ENCODE measurements at places on chromosomes 7 and 10.

DNA sequence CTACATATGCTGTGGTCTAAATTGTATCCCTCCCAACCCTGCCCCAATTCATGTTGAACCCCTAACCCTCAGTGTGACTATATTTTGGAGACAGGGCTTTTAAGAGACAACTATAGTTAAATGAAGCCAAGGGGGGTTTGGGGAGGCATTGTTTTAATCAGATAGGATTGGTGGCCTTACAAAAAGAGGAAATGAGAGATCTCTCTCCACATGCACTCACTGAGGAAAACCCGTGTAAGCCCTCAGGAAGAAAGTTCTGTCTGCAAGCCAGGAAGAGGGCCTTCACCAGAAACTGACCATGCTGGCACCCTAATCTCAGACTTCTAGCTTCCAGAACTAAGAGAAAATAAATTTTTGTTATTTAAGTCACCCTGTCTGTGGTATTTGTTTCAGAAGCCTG, 276.7 kb downstream of the KIF20B start:
- DNase-seq = no peak

- peak; percentile 79 for DNase-seq
These were observed 151.6 kb upstream of the CACNA2D1 start for GRCh38 chr7:82595176-82595575.

- no peak for DNase-seq
These were observed 48.1 kb upstream of the ZPBP start for GRCh38 chr7:50141131-50141530.

DNA sequence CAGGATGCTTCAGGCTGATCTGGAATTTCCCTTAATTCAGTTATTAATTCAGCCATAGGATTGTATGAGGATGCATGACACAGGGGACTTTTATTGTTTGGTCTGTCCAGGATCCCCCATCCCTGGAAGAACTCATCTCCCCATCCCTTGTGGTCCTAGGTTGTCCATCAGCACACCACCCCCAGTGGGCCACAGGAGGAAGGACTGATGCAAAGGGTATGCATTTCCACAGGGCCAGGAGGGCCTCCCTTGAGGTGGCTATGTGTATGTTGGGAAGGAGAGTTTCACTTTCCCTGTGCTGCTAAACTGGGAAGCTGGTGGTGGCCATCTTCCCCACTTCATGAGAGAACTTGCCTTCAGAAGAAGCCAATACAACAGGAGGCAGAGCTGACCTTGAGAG, 44.6 kb upstream of the GRB10 start:
- no peak for DNase-seq

DNA sequence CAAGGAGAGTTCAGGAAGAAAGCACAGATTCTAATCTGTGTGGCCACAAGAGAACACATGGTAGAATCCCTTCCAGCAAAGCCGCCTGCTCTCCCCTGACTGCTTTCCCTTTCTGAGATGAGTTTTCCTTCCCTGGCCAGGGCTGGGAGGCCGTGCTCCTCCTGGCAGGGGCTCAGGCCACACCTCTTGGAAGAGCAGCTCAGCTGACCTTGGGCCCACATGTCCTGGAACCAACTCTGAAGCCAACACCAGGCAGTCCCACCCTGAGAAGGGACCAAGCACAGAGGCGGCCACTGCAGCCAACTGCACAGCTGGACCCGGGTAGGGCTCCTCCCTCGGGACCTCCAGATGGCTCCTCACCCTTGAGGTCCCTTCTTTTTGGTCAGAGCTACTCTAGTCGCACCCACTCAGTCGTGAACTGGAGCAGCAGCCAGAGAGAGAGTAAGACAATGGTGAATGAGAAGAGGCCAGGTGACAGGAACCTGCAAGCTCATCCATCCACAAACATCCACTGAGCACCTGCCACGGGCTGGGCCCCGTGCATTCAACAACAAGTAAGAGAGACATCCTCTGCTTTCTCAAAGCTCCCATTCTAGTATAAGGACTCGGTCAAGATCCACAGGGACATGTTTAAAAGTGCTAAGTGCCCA, 40.3 kb downstream of the FAM53B start:
- DNase-seq = no peak

GRCh38 chr10:101650863-101651262, 44.1 kb downstream of the FBXW4 start:
- DNase-seq = no peak

DNA sequence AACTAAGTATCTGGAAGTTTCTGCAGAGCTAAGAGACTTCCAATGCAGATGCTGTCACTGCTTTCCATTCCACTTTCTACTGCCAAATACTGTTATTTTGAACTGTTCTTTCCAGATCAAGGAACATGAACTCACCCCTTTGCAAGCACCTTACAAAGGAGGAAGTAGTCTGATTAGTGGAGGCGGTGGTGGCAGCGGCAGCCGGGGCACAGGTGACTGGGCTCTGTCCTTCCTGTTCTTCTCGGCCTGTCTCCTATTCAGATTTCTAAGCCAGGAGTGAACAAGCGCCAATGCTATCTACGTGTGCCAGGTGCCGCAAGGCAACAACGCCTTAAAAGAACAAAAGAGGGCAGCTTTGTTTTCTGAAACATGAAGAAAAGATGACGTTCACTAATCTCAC, 44.9 kb downstream of the BEND7 start:
- DNase-seq = no peak

DNA sequence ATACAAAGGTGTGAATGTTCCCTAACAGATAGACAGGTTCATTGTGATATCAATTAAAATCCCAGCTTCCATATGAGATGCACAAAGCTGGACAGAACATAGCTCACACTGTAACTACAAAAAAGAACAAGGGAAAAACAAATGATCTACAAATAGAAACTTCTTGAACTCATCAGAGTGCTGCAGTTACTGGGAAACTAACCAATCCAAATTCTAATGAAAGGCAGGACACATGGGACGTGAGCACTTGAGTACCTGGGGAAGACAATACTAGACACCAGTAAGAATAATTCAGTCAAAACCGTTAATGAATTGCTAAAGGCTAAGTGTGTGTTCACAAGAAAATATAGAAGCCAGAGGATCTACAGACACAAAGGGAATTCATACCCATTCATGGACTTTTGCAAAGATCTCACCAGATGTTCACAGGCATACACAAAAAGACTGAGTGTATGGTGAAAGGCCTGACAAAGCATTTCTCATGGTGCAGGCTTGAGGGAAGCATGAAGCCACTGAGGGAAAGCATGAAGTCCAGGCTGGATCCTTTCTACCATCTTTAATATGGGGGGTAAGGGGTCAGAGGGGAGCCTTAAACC, 7.8 kb upstream of the GPR22 start:
- DNase-seq = no peak

GRCh38 chr10:62386356-62387320, 12.5 kb downstream of the ZNF365 start:
- DNase-seq = no peak

DNA sequence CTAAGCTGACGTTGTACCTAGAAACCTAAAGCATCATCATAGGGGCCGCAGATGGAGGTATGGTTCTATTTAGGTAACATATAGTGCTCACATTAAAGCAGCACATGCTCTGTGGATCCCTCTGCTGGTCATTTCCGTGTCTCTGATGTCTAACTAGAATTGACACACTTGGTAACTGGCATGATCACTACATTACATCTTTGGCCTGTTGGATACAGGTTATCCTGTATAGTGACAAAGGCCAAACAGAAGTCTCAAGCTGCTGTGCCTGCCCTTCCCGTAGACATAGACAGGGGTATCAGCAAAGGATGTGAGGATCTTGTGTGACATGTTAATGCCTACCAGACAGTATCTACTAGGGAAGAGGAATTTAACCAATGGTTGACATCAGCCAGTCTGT, 51.2 kb downstream of the KIF5B start:
- no peak for DNase-seq

- DNase-seq = no peak
These were observed 36.0 kb upstream of the PRR15 start for GRCh38 chr7:29527505-29528108.

GRCh38 chr7:70569335-70569819, 562.6 kb upstream of the GALNT17 start:
- peak; percentile 94 for DNase-seq

DNA sequence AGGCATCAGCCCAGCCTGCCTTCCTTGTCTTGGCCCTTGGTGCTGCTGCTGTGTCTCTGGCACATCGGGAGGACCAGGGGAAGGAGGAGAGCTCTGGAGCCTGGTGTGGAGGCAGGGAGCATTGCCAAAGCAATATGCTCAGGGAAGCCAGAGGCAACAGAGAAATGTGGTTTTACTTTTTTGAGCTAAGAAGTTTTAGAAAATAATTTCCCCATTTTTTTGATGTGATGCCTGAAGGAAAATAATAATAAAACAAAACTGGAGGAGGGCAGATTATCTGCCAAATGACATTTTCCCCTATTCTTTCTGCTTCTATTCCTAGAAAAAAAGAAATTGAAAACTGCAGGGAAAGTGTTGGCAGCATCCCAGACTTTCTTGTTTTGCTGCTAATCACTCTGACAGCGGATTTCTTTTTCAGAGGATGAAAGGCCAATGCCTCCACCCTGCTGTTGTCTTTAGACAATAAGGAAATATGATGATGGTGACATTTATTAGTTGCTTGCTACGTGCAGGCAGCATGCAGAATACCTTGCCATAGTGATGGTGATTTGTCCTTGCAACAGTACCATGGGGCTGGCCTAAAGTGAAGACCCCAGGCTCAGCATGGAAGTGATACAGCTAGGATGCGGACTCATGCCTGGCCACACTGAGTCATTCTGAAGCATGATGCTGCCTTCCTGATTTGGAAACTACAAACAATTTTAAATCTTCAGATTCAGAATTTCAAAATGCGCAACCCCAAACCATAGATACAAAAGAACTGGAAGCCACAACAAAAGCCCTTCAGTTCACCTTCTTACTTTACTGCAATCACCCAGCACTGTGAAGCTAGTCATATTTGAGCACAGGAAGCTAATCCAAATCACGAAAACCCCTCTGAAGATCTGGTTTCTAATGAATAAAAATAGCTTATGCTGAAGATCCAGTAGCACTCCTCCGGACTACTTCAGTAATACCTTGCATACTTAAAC, 260.2 kb upstream of the TMEM72 start:
- DNase-seq = no peak

DNA sequence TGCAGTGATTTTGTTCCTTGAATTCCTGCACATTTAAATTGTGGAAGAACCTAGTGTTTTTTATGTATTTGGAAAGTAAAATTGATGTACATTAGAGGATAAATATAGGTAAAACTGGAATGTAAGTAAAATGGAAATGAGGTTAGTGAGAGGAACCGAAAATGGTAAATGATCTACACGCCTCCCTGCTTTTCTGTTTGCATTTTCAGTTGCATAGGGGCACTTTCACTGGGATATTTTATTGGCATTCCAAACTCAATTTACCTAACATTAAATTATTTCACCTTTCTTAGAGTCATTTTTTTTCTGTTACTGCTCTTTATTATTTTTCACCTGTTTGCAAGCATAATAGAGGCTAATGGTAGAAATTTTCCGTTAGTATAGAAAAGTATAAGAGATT, 8.0 kb downstream of the CDK13 start:
- DNase-seq = no peak

DNA sequence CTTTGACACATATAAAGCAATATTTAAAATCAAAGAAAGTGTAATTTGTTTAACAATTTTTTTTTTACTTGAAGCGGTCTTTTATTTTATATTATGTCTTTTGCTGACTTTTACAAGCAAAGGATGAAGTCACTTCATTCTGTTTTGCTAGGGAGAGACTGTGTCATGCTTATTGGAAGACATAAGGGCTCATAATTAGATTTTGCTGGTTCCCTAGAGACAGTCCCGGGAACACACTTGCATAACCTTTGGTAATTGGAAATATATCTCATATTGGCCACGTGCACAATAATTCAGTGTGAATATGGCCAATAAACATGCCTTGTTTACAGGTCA, 448 bp upstream of the NET1 start:
- DNase-seq = no peak

DNA sequence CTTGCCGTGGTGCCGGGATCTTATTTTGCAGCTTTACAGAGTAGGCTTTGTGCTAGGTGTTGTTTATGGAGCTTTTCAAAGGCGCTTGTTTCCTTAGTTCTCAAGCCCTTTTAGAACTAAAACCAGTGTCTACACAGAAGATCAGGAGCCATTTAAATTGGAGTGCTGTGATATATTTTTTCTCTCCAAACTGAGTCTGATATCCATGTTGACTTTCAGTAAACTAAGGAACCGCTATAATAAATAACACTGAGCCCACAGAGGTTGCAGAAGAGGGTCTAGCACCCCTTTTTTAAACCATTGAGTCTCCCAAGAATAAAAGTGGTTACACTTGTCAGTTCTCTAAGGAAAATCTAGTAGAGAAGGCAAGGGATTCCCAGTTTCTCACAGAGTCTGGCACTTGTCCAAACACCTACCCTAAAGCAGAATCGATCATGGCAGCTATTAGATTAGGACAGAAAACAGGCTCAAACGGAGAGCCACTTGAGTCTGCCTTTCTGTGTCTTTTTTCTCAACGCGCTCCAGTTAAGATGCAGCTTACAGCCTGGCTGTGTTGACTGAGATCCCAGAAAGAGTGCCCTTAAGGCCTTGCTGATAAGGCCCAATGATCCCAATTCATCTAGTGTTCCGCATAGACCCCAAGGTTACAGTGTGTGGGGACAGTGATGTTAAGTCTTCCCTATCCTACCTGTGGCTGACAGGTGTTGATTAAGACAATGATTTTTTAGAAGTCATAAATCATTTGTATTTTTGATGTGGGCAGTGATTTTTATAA, 804 bp downstream of the TMEM106B start:
- no peak for DNase-seq

DNA sequence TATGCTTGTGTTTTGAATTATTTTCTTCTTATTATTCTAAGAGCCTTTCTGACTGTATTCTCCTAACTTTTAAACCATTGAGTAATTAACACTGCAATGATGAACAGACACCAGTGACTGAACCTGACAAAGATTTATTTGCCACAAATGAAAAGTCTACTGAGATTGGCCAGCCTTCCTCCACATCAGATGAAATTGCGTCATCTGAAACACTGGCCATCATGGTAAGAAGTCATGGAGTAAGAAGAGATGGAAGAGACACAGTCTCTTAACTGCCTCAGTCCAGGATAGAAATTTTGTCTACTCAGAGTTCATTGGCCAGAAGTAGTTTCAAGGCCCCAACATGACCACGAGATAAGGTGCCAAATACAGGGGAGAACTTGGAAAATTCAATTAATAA, 357.8 kb downstream of the BMPER start:
- no peak for DNase-seq

DNA sequence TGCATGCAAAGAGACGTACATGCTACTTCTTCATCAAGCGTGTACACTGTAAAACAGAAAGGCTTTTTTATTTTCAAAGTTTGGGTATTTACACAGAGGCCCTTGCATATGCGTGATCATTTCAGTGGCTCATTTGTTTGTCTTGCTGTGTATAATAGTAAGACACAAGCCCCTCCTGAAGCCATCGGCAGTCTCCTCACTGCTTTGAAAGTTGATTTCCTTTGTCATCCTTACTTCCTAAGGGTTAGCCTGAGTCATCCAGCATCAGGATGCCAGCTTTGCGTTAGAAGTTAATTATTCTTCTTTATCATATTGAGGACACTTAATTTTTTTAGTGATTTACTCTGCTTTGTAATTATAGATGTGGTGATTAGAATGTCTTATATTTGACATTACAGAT, 72.5 kb upstream of the CTBP2 start:
- no peak for DNase-seq

Measured in NCI-H2081 treated with DMSO at 0.1 percent for 48 hours (cell line).